ENCODE measurements at places on chromosomes 7 and 10. TPM values are rescaled to one million over a fixed set of nuclear protein-coding genes. Genes with fewer than 3 reads are reported as not detected.

Gene ATOH7
- polyA plus RNA-seq: not detected

Gene SYT15
- 0.13 TPM for polyA plus RNA-seq

Gene TRIM50
- not detected for polyA plus RNA-seq

Gene PKD2L1
- not detected for polyA plus RNA-seq

Gene MAGI2
- polyA plus RNA-seq: not detected

Gene HTR5A
- not detected for polyA plus RNA-seq

Gene CDK14
- 1.5 TPM for polyA plus RNA-seq

Measured in CD4-positive, CD25-positive, alpha-beta regulatory T cell (primary cell).